ENCODE measurements at places on chromosomes 2 and 18. TPM values are rescaled to one million over a fixed set of nuclear protein-coding genes. Genes with fewer than 3 reads are reported as not detected.

PAX8 gene
- 0.74 TPM for total RNA-seq

CCDC85A gene
- total RNA-seq = 0.14 TPM

SPC25 gene
- 0.99 TPM for total RNA-seq

HOXD8 gene
- total RNA-seq = not detected

LRATD1 gene
- total RNA-seq = 0.79 TPM

SCN3A gene
- total RNA-seq = not detected

PAIP2B gene
- total RNA-seq = 8.4 TPM

NT5DC4 gene
- total RNA-seq = not detected

CNTNAP5 gene
- total RNA-seq = not detected

- H3K27me3 ChIP-seq = no peaks in the 10 kb centered on the region
- no peak for DNase-seq
- H3K4me3 ChIP-seq = no peak overlapping the region
- H3K27ac ChIP-seq = no peak overlapping the region
Observed at GRCh38 chr2:883260-883802, 67.3 kb upstream of the SNTG2 start.

- H3K36me3 ChIP-seq = no peaks in the 10 kb centered on the region
- DNase-seq = no peak
- H3K4me3 ChIP-seq = no peak overlapping the region
- H3K4me1 ChIP-seq = no peaks in the 10 kb centered on the region
- H3K27me3 ChIP-seq = no peaks in the 10 kb centered on the region
- H3K27ac ChIP-seq = no peak overlapping the region
Observed at GRCh38 chr2:156663757-156664409, 227.7 kb downstream of the GPD2 start.

DNA sequence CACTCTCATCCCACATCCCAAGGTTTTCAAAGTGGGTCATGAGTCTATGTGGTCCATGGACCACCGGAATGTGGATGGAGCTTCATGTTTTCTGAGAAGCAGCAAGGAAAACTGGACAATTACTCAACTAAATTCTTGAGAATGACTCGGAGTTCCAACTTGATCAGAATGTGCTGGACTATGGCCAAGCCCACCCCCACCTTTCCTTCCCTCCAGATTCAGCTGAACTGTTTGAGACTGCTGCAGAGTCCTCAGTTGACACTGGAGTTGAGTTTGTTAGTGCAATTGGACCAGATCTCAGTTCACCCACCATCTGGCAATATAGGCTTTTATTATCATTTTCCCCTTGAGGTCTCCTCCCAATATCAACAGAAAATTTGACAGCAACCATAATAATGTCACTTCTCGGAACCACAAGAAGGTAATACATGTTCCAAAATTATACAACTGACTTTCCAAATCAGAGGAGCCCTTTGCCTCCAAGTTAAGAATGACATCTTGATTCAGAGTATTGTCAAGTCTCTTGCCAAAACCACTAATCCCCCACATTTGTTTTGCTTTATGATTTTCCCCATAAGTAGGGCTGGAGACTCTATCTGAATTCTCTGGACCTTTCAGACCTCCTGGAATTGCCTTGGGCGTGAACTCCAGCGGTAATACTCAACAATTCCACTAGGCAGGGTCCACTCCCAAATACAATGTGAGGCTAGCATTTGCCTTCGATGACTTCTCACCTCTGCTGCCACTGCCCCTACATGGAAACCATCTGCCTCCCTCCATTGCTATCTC lies 8.8 kb downstream of the COL4A4 start:
- no peak for DNase-seq
- no peaks in the 10 kb centered on the region for H3K27me3 ChIP-seq
- no peaks in the 10 kb centered on the region for H3K36me3 ChIP-seq
- H3K27ac ChIP-seq = no peak overlapping the region

DNA sequence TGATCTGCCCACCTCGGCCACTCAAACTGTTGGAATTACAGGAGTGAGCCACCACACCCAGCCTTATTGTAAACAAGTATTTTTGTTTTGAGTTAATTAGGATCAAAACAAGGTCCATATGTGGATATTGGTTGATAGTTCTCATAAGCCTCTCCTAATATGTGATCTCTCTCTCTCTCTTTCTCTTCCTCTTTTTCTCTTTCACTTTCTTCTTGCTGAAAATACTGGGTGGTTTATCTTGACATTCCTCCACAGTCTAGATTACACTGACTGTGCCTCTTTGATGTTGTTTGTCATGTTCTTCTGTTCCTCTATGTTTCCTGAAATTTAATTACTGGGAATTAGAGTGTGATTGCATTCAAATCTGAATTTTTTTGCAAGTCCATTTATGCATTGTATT lies 547.5 kb upstream of the NRXN1 start:
- no peaks in the 10 kb centered on the region for H3K36me3 ChIP-seq
- H3K27ac ChIP-seq = no peak overlapping the region
- no peak for DNase-seq
- H3K27me3 ChIP-seq = no peaks in the 10 kb centered on the region

DNA sequence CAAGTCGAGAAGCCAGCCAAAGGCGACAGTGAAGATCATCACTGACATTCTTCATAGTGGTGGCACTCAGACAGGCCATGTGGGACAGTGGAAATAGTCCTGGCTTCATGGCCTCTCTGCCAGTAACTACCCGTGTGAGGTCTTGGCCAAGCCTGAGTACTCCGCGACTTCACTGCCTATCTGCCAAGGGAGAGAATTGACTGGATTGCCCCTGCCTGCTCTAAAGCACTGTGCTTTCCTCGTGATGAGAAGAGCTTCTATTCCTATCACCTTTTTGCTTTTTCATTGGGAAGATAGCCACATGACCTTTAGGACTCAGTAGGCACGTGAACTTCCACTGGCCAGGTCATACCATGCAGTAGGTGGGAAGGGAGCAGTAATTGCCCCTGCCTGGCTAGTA lies 239.3 kb downstream of the HAUS1 start:
- peak; percentile 82 for DNase-seq
- peaks cover 28% of the 10 kb centered on the region for H3K4me1 ChIP-seq
- H3K27ac ChIP-seq = no peak overlapping the region
- H3K4me3 ChIP-seq = no peak overlapping the region
- no peaks in the 10 kb centered on the region for H3K36me3 ChIP-seq

DNA sequence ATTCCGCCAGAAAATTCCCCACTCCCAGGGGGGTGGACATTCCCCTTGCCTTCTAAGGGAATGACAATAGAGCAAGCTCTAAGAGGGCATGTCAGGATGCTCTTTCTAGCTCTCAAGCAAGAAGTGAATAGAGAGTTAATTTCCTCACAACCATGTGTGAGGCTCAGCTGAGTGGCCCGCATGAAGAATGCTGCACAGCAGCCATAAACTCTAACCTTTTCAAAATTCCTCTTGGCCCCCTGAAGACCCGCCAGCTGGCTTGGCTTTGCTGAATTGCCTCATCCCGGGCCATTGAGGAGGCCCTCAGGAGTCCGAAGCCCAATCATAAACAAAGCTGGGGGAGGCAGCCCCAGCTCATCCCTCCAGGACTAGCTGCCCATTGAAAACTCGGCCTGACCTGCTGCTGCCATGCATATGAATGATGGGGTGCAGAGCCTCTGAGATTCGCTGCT lies 38.2 kb downstream of the NRP2 start:
- no peak overlapping the region for H3K27ac ChIP-seq
- no peaks in the 10 kb centered on the region for H3K4me1 ChIP-seq
- no peaks in the 10 kb centered on the region for H3K27me3 ChIP-seq

GRCh38 chr2:11667194-11667593 lies 2.8 kb downstream of the NTSR2 start:
- H3K4me3 ChIP-seq = no peak overlapping the region
- H3K27me3 ChIP-seq = no peaks in the 10 kb centered on the region
- H3K4me1 ChIP-seq = no peaks in the 10 kb centered on the region
- no peak overlapping the region for H3K27ac ChIP-seq
- DNase-seq = no peak
- no peaks in the 10 kb centered on the region for H3K36me3 ChIP-seq

DNA sequence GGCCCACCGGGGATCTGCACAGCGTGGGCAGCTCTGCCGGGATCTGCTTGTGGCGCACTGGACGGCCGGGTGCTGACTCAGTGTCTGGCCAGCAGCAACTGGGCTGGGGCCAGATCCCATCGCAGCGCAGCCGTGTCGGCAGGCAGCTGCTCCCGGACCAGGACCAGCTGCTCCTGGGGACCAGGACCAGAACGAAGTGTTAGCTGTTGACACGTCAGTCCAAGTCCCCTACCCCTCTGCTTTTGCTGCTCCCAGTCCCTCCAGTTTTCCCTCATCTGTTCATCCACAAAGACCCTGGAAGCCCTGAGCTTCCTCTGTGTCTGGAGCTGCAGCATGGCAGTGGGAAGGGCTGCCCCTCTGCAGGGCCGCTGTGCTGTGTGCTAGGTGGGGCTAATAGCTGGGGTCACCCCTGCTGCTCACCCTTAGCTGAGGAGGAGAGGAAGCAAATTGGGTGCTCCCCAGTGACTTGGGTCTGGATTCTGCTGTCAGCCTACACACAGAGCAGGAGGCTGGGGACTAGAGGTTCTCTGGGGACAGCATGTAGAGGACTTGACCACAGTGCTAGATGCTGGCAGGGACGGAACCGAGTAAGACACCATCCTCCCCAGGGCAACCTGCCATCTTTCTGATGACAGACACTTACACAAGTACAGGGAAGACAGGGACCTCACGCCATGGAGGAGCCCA lies 16.9 kb upstream of the KIF1A start:
- H3K27me3 ChIP-seq = no peaks in the 10 kb centered on the region
- H3K4me3 ChIP-seq = no peak overlapping the region
- H3K4me1 ChIP-seq = peaks cover 1% of the 10 kb centered on the region
- DNase-seq = no peak
- H3K27ac ChIP-seq = no peak overlapping the region

DNA sequence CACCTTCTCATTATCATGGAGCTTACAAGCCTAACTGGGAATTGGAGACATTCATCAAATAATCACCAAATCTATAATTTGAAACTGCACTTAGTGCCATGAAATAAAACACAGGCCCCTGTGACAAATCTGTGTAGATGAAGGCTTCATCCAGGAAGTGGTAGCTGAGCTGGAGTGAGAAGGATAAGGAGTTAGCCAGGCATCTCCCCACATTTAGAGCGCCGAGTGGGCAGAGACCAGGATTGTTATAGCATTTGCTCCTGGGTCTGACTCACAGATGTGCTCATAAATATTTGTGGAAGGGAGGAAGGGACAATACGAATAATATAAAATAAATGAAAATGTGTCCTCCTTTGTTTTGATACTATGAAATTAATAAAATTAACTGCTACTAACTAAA lies 2.5 kb upstream of the MAT2A start:
- H3K36me3 ChIP-seq = peaks cover 9% of the 10 kb centered on the region
- H3K27ac ChIP-seq = no peak overlapping the region
- H3K4me3 ChIP-seq = no peak overlapping the region
- DNase-seq = no peak
- no peaks in the 10 kb centered on the region for H3K27me3 ChIP-seq

DNA sequence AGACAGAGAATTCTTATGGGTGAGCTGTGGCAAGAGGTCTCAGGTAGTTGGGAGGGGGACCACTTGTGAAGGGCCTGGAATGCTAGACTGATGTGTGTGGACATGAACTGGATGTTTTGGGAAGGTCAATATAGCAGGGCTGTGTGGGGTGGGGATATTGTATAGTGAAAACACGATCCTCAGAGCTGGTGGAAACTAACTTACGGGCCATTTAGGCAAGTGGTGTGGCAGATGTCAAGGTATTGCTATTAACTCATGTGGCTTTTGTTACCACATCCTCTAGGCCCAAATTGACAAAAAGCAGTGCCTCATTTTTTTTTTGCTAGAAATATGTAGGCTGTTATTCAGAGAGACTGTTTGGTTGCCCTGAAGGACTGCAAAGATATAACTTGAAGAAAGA lies 8.0 kb upstream of the GALNT1 start:
- no peak overlapping the region for H3K4me3 ChIP-seq
- DNase-seq = no peak
- H3K27ac ChIP-seq = no peak overlapping the region

GRCh38 chr2:8608411-8608954 lies 73.4 kb upstream of the ID2 start:
- peaks cover 7% of the 10 kb centered on the region for H3K4me1 ChIP-seq
- H3K4me3 ChIP-seq = no peak overlapping the region
- DNase-seq = peak; percentile 16
- H3K36me3 ChIP-seq = no peaks in the 10 kb centered on the region
- H3K27me3 ChIP-seq = no peaks in the 10 kb centered on the region
- no peak overlapping the region for H3K27ac ChIP-seq

DNA sequence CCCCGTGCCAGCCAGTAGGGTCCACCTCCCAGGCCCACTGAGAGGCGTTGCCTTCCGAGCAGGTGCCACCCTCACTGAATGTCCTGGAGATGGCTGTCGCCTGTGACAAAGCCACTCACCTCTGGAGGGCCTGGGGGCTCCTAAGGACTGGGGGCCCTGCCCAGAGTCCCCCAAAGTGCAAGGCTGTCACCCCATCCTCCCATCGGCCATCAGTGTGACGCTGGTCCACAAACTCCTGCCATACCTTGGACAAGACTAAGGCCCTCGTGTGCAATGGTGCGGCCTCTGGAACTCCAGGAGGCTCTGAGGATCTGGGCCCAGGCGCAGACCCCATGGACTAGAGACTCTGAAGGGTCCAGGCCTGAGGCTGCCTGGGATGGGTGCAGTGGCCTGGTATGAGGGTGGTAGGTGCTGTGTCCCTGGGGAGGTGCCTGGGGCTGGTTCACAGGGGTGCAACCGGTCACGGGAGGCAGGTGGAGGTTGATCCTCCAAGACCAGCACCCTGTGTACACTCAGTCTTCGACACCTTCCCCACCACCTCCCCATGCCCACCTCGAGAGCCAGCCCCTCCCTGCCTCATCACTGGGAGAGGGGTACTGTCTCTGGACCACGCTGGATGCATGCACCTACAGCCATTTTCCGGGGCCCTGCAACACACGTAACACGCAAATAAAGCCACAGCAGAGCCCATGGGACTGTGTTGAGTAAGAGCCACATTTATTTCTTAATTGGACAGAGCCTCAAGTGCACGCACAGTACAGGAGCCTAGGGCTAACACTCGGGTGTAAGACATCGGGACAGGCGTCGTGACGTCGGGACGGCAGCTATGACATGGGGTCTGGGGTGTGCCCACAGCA lies 21.6 kb downstream of the AQP12A start:
- no peaks in the 10 kb centered on the region for H3K36me3 ChIP-seq
- no peaks in the 10 kb centered on the region for H3K27me3 ChIP-seq
- H3K4me1 ChIP-seq = no peaks in the 10 kb centered on the region
- no peak overlapping the region for H3K27ac ChIP-seq
- DNase-seq = peak; percentile 34

- H3K4me1 ChIP-seq = no peaks in the 10 kb centered on the region
- no peak overlapping the region for H3K27ac ChIP-seq
- no peak for DNase-seq
- H3K36me3 ChIP-seq = no peaks in the 10 kb centered on the region
- no peak overlapping the region for H3K4me3 ChIP-seq
- no peaks in the 10 kb centered on the region for H3K27me3 ChIP-seq
Observed at GRCh38 chr18:37527395-37527794, 38.2 kb downstream of the CELF4 start.

DNA sequence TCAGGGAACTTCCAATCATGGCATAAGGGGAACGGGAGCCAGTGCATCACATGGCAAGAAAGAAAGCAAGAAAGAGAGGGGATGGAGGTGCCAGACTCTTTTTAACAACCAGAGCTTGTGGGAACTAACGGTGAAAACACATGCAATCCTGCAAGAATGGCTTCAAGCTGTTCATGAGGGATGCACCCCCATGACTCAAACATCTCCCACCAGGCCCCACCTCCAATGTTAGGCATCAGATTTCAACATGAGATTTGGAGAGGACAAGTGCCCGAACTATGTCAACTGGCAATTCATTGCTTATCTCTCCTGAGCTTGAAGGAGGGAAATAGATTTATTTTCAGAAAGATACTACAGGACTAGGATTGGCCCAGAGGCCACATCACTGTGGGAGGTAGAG lies 270.0 kb downstream of the SLC4A3 start:
- H3K4me3 ChIP-seq = no peak overlapping the region
- DNase-seq = no peak
- H3K27me3 ChIP-seq = no peaks in the 10 kb centered on the region
- H3K36me3 ChIP-seq = no peaks in the 10 kb centered on the region
- H3K27ac ChIP-seq = no peak overlapping the region
